ENCODE measurements at places on chromosomes 3 and 15.

GRCh38 chr3:188090620-188091309 lies 63.2 kb upstream of the LPP start:
- DNase-seq = peak; percentile 22

GRCh38 chr3:117786349-117786748 lies 1076.8 kb downstream of the TUSC7 start:
- no peak for DNase-seq

GRCh38 chr3:139639662-139640061 lies 38.1 kb downstream of the NMNAT3 start:
- DNase-seq = no peak

- no peak for DNase-seq
Observed at GRCh38 chr3:196563721-196564225, 4.6 kb downstream of the WDR53 start.

GRCh38 chr3:106275592-106275991 lies 406.8 kb upstream of the CBLB start:
- DNase-seq = no peak

DNA sequence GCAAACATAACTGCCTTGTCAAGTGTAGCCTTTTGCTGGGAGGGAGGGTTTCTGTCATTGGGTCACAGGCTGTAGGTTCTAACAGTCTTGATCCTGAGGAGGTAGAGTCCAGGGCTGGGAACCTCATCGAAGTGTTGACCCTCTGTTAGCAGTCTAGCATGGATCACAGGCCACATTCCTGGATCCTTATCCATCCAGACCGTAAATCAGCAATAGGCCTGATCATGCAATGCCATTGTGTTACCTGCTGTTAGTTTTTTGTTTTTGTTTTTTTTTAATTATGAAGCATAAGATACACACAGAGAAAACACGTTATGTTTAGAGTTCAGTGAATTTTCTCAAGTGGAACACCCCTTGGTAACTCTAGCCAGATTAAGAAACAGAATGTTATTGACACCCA lies 282.0 kb upstream of the TPM1 start:
- DNase-seq = no peak

- no peak for DNase-seq
Observed at GRCh38 chr3:126480861-126481260, 5.2 kb upstream of the ZXDC start.

DNA sequence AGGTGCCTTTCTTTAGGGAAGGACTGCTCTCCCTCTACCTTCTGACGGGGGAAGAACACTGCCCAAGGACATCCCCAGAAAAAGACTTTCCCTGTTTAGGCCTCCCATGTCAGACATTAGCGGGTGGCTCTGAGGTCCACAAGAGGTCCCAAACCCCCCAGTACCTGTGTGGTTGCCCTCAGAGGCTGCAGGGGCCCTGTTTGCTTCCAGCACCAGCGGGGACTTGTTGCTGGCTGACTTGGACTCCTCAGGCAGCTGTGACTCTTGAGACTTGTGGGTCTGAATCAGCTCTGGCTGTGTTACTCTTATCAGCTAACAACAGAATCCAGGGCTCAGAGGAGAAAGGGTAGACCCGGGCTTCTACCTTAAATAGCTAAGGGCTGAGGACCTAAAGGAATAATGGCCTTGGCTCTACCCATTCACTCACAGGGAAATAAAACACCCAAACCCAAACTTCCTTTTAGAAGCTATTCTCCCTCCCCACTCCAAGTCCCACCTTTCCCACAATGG lies 39.2 kb downstream of the SEMA3G start:
- DNase-seq = no peak

DNA sequence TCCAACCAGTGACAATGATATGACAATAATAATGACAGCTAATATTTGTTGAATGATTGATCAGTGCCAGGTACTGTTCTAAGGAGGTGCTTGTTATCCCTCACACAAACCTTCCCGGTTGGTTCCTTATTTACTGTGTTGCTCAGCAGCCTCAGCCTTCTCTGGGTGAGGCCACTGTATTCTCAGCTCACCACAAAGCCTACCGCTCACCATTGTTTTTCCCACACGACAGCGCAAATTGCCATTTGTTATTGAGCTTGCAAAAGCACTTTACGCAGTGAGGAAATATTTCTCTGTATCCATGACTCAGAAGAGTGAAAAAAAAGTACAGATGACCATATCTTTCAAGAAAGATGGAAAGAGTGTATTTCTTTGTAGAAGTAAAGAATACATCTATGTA lies 49.5 kb upstream of the PDZRN3 start:
- peak; percentile 42 for DNase-seq

GRCh38 chr15:85691350-85692240 lies 103.1 kb downstream of the KLHL25 start:
- no peak for DNase-seq

GRCh38 chr3:24678021-24678420 lies 183.4 kb upstream of the THRB start:
- DNase-seq = no peak

DNA sequence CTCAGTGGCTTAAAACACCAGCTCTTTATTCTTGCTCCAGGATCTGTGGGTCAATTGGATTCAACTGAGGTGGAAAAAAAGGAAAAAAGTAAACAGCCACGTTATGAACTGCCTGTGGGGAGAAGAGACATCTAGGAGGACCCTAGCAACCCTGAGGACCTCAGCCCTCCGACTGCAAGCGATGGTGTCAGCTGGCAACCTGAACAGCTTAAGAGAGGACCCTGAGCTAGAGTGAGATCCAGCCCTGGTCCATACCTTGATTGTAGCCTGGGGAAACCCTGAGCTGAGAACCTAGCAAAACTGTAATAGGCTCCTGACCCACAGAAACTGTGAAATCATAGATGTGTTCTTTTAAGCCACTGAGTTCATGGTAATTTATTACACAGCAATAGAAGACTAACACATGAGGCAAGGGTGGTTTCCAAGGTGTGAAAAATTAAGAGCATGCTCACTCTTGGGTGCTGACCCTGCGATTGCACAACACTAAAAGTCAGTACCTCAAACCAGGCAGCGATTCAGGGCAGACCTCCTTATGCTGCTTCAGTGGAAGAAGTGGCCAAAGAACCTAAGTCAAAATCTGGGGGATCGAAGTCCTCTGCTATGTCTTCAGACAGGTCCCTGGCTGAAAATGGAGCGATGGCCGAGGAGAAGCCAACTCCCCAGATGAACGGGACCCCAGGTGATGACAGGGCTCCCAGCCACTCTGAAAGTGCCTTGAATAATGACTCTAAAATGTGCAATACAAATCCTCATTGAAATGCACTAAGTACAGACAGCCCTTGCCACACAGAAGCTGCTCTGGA lies 57.7 kb downstream of the GASK1A start:
- no peak for DNase-seq

DNA sequence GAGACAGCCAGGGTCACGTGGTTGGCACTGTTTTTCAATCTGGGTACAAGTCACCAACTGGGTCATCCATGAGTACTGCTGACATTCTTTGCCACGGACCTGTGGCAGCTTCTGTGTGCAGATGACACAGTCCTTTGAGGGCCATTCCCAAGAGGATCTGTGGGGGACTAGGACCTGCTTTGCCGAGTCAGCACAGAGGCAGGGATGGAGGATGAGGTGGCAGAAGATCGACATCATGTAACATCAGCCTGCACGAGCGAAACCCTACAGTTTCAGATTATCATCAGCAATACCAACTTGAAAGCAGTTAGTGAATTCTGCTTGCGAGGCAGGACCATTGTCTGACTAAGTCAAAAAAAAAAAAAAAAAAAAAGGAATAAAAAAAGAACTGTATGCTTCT lies 227.7 kb downstream of the FOXP1 start:
- DNase-seq = no peak

- no peak for DNase-seq
Observed at GRCh38 chr15:51321316-51321715, 17.1 kb downstream of the CYP19A1 start.

- DNase-seq = no peak
Observed at GRCh38 chr15:66711260-66711659, 9.2 kb downstream of the SMAD6 start.

DNA sequence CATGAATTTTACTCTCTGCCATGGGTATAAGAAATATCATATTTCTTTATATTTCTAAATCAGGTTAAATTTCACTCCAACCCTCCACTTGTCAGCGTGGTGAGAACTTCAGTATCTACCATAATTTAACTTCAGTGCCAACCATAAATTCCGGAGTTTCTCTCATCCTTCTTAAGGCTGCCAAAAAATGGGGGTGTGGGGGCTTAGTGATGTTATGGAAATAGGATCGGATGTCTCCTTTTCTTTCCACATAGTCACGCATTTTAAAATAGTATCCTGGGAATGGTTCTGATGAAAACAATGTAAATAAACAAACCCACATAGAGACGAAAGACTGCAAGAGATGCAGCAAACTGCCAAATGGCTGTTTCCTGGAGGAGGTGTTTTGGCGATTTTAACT lies 12.9 kb upstream of the FAM3D start:
- no peak for DNase-seq

DNA sequence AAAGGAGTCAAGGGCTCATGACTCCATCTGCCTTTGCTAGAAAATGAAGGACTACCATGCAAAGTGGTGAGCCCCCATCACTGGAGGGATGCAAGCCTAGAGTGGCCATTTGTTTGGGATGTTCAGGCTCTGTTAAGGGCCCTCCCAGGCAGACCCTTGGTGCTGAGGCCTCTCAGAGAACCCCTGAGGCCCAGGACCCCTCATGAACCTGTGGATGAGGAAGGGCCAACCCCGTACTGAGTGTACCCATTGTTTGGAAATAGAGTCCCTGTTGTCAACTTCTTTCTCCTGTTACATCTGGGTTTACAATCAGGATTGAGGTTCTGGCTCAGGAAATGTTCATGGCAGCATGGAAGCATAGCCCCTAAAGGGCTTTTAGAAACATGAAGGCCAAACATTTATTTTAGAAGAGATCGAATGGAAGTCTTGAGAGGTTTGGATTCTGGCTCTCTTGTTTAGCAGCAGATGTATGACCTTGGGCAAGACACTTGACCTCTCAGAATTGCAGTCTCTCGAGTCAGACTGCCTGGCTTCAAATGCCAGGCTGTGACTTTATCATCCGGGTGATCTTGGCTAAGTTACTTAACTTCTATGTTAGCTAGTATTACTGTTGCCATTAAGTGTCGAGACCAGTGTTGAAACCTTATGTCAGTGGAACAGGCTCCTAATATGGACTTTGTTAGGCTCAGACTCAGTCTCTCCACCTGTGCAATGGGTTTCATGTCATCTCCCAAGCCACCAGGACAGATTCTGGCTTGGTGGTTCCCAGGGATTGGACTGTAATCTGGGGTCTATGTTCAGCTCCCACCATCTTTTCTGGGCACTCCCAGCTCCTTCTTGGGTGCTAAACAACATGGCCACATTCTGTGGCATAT lies 12.4 kb downstream of the ITGA11 start:
- DNase-seq = no peak

All from NCI-H748 treated with DMSO at 0.1 percent for 48 hours (cell line).